ENCODE measurements at places on chromosomes 7 and 10.

DNA sequence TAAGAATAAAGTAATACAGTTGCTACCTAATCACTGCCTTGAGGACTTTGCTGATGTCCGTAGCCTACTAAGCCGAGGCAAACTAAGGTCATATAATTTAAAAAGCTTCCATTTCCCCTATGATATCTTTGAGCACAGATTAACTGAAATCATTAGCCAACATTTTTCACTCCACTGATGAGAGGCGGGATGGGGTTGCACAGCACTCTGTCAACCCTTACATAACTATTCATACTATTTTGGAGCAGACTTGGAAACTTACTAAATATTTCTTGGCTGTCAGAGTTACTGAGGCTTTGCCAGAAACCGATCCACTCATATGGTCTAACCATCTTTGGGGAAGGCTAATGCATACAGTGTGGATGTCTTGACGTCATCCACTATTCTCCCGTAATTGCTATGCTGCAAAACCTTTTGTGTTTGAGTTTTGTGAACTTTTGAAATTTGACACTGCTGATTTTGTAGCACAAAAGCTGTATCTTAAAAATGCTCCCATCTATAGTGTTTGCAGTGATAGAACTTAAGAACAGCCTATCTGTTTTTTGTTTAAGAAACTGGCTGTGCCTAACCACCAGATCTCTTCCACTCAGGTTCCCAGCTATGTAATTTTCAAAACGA is 248.7 kb downstream of the TSPAN12 start:
- no peak for DNase-seq

- DNase-seq = no peak
Observed at GRCh38 chr7:139490130-139490529, 6.7 kb upstream of the KLRG2 start.

DNA sequence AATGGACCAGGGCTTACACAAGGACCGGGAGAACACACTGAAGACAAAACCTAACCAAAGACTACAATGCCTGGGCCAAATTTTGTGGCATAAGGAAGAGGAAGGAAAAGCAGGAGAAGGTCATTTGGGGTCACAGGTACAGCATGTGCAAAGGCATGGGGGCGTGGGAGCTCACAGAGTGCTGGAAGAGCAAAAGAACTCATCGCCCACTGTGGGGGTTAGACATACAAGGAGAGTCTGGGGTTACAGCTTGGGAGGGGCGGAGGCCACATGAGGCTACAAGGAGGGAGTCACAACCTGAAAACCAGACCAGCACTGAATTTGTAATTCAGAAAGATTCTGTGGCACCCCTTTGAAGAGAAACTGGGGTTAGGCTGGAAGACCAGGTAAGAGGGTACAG is 9.7 kb downstream of the PUS7 start:
- no peak for DNase-seq

- DNase-seq = no peak
Observed at GRCh38 chr7:115274-115911, 77.0 kb upstream of the FAM20C start.

- peak; percentile 75 for DNase-seq
Observed at GRCh38 chr7:130063036-130063435, 7.3 kb upstream of the KLHDC10 start.

DNA sequence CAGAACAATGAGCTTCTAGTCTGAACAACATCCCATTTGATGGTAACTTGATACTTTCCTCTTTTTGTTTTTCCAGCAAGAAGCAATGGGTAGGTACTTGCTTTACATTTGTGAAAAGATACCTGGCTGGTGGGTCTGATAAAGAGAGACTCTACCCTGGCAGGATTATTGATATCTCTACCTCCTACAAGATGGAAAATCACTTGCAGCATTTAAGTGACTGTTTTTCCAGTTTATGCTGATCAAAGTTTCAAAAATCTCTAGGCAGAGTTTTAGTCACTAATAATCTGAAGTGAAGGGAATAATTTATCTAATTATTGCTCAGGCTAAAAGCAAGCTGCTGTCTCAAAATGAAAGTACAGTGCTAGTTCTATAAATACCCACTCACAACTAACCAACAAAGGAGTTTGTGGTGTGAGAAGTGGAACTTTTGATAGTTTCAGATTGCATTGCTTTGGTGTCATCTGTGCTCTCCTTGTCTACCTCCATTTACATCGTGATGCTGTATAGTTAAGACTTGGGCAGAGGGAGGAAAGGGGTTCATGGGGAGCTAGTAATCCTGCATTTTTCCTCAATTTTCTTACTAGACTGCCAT is 86.0 kb upstream of the ANKRD1 start:
- DNase-seq = no peak
